Frontal cortex (tissue), 4 donors: ENCODE measurements at places on chromosomes 7 and 10.
A peak's percentile ranks its signal among the peaks of the same experiment; 100 is the strongest.

GRCh38 chr10:112695539-112695938, 248.5 kb downstream of the VTI1A start:
- DNase-seq = no peak

DNA sequence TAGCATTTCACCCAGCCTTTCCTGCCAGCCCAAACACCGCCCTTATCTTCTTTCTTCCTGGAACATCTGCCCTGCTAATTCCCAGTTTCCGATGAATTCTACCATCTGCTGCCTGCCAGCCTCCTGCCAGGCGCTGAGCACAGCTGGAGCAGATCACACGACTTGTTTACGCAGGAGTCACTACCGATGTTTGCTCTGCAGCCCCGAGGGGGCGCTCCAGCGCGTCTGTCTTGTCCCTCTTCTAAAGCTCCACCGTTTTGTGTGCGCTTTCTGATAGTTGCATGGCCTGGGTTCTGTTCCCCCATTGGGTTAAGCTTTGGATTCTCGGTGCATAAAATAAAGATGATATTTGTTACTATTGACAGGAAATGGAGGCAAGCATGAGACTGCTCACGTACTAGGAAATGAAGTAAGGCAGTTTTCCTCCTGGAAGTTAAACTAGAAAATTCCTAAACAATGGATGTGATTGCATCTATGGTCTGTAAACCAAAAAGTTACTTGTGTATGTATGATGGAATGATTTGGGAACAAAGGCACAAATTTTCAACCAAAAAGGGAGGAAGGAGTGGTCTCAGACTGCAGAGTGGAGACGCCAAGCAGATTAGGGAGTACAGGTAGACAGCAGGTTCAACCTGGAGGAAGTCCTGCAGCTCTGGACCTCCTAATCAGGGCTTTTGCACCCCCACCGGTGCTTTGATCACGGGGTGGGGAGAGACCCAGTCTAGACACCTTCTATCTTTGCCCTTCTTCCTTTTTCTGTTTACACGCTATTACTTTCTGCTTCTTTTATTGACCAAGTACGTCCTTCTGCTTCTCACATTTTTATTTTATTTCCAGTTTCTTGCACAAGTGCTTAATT, 2.2 kb upstream of the RBM17 start:
- DNase-seq = peak; percentile 61

DNA sequence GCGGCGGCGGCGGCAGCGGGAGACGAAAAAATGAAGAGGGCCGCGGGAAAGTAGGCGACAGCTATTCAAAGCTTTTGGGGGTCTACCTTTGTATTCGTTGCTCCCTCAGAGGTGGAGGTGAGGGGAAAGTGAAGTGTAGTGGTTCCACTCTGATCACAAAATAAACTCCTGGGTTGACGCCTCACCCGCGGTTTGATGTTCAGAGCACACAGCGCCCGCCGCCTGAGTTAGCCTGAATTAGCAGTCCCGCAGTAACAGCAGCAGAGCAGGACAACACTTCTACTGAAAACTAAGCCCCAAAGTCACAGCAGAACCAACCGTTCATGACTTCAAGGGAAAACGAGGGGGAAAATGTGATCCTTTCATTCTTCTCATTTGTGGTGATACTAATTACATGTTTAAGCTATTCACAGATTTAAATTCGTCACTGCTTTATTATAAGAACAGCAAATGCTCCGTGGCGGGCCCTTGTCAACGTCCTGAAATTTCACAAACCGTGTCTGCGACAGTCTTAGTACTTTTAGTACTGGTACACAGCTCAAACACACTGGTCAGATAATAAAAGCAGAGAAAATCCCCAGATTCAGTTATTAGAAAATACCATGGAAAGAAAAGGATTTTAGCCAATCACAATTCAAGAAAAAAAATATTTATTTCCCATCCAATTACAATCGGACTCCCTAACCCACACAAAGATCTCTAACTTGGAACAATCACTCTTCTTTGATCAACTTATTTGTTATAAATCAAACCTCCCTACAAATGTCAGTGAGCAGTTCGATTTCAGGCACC, 563 bp upstream of the JMJD1C start:
- peak; percentile 28 for DNase-seq

- DNase-seq = no peak
These were observed 610 bp downstream of the AVPI1 start for GRCh38 chr10:97686301-97686961.

DNA sequence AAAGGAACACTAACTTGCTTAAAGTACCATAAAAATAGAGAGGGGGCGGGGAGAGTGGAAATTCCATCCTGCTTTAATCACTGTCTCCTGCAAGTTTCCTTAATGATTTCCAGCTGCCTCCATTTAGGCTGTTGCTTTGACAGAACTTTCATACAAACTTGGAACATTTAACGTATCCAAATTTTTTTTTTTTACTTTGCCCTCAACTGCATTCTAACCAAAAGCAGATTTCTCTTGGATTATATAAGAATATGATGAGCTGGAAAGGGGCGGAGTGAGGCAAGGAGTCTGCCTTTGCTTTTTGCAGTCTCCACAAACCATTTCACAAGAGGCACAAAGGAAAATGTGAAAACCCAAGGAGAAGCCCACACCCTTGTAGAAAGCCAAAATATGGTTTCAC, 46.6 kb upstream of the COL1A2 start:
- no peak for DNase-seq

DNA sequence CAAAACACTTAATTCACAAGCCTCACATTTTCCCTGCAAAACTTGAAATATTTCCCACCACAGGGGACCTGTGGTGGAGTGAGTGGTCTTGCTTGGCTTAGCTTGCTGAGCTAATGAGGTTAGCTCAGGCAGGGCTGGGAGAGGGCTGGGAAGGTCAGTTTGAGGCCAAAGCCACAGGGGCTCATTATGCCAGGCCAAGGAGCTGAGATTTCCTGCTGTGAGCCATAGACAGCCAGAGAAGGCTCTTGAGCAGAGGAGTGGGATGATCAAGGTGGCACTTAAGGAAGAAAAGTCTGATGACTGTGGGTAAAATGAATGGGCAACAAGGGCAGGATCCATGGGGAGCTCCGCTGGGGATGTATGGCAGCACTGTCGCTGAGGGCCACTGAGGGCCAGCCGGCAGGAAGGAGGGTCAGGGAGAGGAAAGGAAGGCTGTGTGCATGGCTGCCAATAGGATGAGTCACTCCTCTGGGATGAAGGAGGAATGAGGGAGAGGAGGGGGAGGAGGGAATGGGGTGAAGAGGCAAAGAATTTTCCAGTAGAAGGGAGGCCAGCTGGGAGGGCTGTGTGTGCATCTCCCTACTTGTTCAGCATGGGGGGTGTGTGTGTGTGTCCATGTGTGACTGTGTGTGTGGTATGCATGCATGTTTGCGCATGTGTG, 18.7 kb upstream of the ZNF488 start:
- no peak for DNase-seq

DNA sequence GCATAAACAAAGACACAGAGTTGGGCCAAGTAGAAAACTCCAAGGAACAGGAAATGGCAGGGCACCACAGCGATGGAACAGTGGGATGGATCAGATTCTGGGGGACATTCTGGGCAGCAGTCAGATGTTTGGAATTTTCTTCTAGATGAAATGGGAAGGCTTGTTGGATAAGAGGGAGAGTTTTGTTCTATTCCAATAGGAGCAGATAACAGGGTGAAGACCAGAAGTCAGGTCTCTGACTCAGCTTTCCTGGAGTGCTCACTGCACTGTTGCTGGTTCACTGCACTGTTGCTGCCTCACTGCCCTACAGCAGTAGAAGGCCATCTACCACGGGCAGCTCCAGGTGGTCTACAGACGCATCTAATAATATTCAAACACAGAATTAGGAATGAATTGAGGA, 135.6 kb downstream of the ATE1 start:
- DNase-seq = no peak

- no peak for DNase-seq
These were observed at the start of gene PAXIP1 for GRCh38 chr7:155003092-155003375. TSS of gene PAXIP1 (minus strand) at chr7:155003124. CDS start at chr7:155002929, 195 bp downstream.

DNA sequence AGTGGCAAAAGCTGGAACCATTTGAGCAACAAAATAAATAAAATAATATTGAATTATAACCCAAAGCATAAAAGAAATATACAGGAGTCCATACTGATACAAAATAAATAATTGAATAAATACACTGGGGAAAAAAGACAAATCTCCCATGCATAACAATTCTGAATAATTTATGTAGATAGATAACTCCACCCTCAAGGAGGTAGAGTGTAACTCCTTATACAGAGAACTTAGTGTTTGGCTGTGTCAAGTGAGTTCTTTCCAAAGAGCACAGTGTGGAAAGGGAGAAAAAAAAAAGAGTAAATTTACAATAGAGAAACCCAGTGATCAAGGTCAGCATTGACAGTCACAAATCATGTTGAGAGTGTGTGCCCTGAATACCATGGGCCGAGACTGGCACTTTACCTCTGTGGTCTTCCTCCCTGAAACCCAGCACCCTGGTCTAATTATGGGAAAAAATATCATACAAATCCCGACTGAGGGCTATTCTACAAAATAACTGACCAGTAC, 5.5 kb downstream of the PIK3AP1 start:
- DNase-seq = no peak

DNA sequence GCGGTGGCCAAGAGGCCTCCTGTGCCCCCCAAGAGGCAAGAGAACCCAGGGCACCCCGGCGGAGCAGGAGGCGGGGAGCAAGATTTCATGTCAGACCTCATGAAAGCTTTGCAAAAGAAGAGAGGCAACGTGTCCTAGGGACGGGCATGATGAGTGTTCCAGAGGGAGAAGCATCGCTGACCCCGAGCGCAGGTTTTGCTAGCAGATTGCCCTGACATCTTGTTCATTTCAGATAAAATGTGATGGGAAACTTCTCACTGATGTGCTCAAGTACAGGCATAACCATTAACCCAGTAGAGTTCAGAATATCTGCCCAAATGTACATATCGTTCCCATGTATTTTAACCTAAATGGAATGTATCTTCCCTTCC, 129.2 kb downstream of the APBB1IP start:
- DNase-seq = peak; percentile 24

DNA sequence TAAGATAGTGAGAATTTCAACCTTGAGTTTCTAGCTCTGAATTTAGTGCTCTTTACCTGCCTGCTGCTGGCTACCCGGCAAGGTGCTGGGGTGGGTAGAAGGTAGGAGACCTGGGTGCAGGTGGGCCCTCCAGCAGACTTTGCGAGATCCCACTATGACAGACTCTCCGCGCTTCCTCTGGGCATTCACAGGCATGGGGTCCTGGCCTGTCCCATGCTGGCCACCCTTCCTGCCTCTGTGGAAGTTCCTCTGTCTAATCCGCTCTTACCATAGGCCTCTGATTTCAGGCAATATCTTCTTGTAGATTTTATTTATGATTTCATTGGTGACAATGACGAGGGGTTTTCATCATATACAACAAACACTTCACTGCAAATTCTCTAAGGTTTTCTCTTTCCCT, 1.2 kb upstream of the WDFY4 start:
- DNase-seq = no peak

- no peak for DNase-seq
These were observed 16.6 kb downstream of the ZNF777 start for GRCh38 chr7:149444287-149444686.

DNA sequence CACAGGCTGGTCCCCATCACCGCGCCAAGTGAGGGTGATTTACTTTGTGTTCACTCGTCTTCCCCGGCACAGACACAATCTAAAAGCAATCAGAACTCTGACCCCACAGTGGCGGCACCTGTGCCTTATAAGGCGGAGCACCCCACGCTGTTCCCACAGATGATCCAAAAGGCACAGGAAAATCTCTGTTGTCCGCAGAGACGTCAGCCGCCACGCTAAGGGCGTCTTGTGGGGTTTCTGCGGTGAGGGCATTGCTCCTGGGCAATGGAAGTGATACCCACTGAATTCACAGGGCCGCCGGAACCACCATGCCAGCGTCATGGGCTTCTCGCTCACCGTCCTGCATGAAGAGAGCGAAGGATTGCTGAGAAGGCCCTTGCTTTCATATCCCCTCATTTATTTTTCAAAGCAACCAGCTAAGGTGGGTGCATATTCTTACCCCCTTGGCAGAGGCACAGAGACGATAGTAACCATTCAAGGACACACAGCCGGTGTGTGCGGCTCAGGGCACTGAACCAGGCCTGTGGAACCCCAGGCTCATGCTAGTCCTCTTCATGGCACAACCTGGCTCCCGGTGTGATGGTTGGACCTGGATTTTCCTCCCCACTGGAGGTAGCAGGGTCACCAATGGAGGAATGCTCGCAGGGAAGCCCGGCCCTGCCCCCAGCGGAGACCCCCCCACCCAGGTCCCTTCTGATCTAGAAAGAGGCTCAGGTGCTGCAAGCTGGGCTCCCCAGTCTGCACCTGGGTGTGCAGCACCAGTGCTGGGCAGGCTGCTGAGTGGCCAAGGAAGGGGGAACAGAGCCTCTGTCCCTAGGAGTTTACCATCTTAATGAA, 279.0 kb downstream of the TCERG1L start:
- DNase-seq = no peak

GRCh38 chr10:20059084-20059835, 243.0 kb downstream of the PLXDC2 start:
- no peak for DNase-seq

DNA sequence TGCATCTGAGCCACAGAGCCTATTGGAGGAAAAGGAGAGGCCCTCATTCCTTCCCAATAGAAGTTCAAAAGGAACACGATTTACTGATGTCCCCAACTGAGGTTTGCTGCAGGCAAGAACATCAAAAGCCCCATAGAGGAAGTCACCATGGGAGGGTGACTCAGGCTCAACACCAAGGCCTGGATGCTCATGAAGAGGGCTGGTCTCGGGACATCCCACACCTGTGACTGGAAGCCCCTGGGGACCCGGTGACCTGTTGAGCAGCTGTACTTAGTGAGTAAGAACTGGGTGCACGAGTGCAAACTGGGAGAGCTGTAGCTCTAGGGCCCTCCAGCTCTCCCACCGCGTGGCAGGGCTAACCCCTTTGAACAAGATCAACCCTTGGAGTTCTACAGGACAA, 38.0 kb downstream of the CYTH3 start:
- DNase-seq = no peak

GRCh38 chr10:103792547-103792946, 62.8 kb downstream of the SH3PXD2A start:
- DNase-seq = no peak

DNA sequence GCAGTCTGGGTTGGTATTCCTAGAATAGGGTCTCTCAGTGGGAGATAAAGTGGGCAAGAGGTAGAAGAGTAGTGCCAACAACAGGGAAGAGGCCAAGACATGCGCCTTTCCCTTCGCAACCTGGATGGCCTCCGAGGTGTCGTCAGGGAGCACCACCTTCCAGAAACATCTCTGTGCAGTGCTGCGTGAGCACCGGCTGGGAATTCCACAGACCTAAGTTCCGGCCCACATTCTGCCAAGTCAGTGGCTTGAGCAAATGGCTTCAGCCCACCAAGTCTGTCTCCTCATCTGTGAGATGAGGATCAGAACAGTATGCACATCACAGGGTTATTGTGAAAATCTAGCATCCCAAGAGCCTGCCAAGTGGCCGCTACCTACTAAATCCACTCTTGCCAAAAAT, 40.6 kb downstream of the CCDC3 start:
- DNase-seq = no peak
